HFFc6 (cell line): ENCODE measurements at places on chromosomes 4 and X. TPM values are rescaled to one million over a fixed set of nuclear protein-coding genes. Genes with fewer than 3 reads are reported as not detected.

DNA sequence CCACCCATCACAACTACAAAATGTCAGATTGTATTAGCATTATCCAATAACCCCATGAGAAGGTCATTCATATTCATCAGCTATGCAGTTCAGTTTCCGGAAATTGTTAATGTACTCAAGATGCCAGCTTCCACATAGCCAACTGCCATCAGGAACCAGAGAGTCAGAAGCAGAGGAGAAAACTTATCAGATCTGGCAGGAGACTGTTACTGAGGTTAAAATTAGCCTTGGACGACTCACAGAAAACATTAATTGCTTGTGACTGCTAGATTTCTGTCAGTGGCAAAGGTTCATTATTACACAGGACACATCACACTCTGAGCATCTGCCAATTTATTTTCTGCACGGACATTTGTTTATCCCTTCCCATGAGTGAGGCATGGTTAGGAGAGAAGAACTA lies 352.8 kb downstream of the DHRSX start:
- DNase-seq: no peak

GRCh38 chr4:95049551-95050233 lies 291.9 kb downstream of the BMPR1B start:
- DNase-seq: no peak

DNA sequence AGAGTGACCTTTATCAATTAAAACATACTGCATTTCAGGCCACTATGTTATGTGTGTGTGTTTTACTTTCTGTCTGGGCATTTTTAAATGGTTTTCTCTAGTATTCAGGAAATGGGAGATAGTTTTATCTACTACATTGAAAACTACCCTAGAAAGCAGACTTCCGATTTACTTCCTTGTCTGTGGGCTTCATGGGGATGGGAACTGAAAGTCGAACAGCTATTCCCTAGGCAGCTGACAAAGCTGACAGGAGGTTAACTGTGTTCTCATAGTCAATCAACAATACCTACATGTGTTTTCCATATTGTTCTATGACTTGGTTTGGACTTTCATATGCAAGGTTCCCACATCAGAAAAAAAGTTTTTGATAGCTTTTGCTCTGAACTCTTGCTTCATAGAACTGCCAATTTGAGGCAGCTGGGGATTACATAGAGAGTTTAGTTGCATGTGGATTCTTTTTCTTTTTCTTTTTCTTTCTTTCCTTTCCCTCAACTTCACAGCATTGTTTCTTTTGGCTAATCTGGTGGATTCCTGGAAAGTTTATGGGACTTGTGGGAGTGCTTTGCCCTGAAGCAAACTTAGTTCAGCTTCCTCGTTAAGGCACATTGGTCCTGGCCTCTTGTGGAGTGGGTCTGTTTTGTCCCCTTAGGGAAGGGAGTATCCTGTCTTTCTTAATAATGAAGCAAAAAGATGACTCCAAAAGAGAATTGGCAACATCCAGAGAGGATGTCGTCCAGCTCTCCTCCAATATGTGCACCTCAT lies 327.1 kb upstream of the GIMD1 start:
- peak; percentile 23 for DNase-seq

DNA sequence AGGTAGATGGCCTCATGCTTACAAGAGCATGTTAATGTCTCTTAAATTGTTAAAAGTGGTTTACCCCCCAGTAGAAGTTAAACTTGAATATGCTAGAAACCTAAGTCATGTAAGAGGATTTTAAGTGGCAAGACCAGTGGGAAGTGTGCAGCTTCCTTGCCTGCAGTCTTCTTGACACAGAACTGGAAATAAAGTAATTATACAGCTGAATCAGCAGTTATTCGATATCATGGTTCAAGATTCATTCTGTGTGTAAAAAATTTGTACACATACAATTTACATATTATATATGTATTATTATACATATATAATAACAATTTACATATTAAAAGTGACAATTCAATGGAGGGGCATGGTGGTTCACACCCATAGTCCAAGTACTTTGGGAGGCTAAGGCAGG lies 24.1 kb downstream of the UGT2B4 start:
- no peak for DNase-seq

- peak; percentile 67 for DNase-seq
Observed at GRCh38 chr4:7763788-7764187, 175.9 kb downstream of the AFAP1 start.

DNA sequence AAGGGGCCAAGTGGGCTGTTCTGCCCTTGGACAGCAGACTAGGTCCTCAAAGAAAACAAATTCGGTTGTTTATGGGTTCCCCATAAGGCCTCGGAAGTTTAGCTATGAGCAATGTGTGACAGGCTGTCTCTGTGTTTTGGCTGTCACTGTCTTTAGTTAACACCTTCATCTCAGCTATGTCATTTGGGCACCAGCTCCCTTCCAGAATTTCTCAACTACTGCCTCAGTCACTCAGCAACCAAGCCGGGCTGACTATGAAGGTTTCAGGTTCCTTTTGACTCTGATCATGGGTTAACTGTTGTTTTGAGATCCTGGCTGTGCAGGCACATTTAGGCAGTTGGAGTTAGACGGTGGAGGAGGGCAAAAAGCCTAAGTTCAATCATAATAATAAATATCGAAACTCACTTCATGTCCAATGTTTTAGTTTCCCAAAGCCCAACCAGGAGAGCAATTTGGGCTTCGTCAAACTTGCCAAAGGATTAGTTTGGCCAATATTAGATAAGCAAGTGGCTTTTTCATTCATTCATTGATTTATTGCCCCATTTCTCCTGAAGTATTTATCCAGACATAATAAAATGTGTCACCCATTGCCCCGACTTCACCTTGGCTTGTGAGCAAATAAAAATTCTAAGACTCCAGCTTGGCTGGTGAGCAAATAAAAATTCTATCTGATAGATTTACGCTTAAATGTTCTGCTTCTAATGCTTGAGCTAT lies 9.1 kb upstream of the PAGE1 start:
- DNase-seq: no peak

Gene GAGE13
- total RNA-seq: not detected in 3 replicates

Gene RNF175
- not detected in 3 replicates for total RNA-seq

Gene SPANXN3
- total RNA-seq: not detected in 2 replicates

Gene OTUD6A
- total RNA-seq: not detected in 3 replicates
